Tibial artery (tissue), 4 donors: ENCODE measurements at places on chromosomes 2 and 18.

- no peaks in the 10 kb centered on the region for H3K27me3 ChIP-seq
- H3K4me3 ChIP-seq, result no peak overlapping the region
- H3K27ac ChIP-seq, result no peak overlapping the region
- no peak for DNase-seq
- H3K4me1 ChIP-seq, result no peaks in the 10 kb centered on the region
Observed at GRCh38 chr2:153109793-153110192, 368.8 kb downstream of the RPRM start.

DNA sequence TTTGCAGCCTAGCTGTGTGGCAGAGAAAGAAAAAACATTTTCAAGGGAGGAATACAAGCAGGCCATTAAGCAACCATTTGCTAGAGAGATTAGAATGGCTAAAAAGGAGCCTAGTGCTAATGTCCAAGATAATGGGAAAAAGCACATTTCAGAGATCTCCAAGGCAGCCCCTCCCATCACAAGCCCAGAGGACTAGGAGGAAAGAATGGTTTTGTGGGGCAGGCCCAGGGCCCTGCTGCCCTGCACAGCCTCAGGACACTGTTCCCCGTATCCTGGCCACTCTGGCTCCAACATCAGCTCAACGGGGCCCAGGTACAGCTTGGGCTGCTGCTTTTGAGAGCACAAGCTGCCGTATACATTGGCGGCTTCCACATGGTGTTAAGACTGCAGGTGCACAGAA is 16.5 kb upstream of the GBX2 start:
- no peak overlapping the region for H3K4me3 ChIP-seq
- DNase-seq, result no peak
- H3K4me1 ChIP-seq, result no peaks in the 10 kb centered on the region
- H3K36me3 ChIP-seq, result no peaks in the 10 kb centered on the region
- H3K27ac ChIP-seq, result no peak overlapping the region

DNA sequence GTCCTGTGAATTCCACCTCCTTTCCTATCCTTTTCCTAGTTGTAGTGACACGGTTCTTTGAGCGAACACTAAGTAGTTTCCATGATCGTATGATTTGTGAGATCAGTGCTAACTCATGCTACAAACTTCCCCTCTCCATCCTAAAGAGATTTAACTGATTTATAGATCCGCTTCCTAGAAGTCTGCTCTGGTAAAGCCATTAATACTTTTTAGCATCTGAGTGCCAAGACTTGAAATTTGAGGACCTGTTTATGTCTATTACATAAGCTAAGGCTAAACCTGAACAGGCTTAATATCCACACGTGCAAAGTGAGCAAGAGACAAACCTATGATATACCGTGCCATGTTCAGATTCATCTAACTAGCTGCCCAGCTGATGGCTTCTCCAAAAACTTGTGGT is 14.9 kb downstream of the PROKR1 start:
- no peaks in the 10 kb centered on the region for H3K27me3 ChIP-seq
- DNase-seq, result no peak
- no peak overlapping the region for H3K4me3 ChIP-seq
- no peak overlapping the region for H3K27ac ChIP-seq

- peak overlapping the region; percentile 93 for H3K4me3 ChIP-seq
- peak; percentile 77 for DNase-seq
- no peaks in the 10 kb centered on the region for H3K27me3 ChIP-seq
Observed at GRCh38 chr2:98730707-98731040, 258 bp downstream of the MGAT4A start.

DNA sequence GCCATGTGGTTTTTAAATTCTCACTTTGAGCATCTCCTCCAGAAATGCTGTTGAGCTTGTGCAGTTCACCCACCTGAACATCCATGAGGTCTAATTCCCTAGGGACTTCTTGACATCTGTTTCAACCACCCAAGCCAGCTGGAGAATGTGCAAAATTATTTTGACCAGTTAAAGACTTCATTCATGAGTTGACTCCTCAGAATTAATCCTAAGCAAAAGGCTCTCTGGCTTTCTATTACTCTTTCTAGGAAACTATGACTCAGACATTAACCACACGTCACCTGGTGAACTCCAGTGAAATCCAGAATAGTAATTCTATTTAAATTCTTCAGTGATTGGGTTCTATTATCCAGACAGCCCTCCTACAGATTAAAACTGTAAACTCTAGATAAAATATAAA is 247.5 kb downstream of the NBAS start:
- no peak overlapping the region for H3K27ac ChIP-seq
- no peaks in the 10 kb centered on the region for H3K27me3 ChIP-seq
- no peaks in the 10 kb centered on the region for H3K4me1 ChIP-seq
- no peak overlapping the region for H3K4me3 ChIP-seq
- peaks cover 17% of the 10 kb centered on the region for H3K36me3 ChIP-seq
- DNase-seq, result no peak

- no peaks in the 10 kb centered on the region for H3K36me3 ChIP-seq
- no peaks in the 10 kb centered on the region for H3K4me1 ChIP-seq
- H3K27me3 ChIP-seq, result peaks cover 13% of the 10 kb centered on the region
- H3K4me3 ChIP-seq, result peak overlapping the region; percentile 37
- peak; percentile 65 for DNase-seq
Observed at GRCh38 chr2:157596992-157597681, 31.5 kb downstream of the ACVR1C start.

GRCh38 chr2:17935242-17935885 is 56.9 kb downstream of the KCNS3 start:
- peak overlapping the region; percentile 74 for H3K27ac ChIP-seq
- H3K36me3 ChIP-seq, result peaks cover 16% of the 10 kb centered on the region
- no peaks in the 10 kb centered on the region for H3K27me3 ChIP-seq
- no peak for DNase-seq
- no peak overlapping the region for H3K4me3 ChIP-seq
- H3K4me1 ChIP-seq, result peaks cover 7% of the 10 kb centered on the region

- H3K4me1 ChIP-seq, result no peaks in the 10 kb centered on the region
- no peak overlapping the region for H3K4me3 ChIP-seq
- no peak overlapping the region for H3K27ac ChIP-seq
- H3K36me3 ChIP-seq, result no peaks in the 10 kb centered on the region
- no peaks in the 10 kb centered on the region for H3K27me3 ChIP-seq
- no peak for DNase-seq
Observed at GRCh38 chr2:98463081-98463481, 18.4 kb downstream of the INPP4A start.

DNA sequence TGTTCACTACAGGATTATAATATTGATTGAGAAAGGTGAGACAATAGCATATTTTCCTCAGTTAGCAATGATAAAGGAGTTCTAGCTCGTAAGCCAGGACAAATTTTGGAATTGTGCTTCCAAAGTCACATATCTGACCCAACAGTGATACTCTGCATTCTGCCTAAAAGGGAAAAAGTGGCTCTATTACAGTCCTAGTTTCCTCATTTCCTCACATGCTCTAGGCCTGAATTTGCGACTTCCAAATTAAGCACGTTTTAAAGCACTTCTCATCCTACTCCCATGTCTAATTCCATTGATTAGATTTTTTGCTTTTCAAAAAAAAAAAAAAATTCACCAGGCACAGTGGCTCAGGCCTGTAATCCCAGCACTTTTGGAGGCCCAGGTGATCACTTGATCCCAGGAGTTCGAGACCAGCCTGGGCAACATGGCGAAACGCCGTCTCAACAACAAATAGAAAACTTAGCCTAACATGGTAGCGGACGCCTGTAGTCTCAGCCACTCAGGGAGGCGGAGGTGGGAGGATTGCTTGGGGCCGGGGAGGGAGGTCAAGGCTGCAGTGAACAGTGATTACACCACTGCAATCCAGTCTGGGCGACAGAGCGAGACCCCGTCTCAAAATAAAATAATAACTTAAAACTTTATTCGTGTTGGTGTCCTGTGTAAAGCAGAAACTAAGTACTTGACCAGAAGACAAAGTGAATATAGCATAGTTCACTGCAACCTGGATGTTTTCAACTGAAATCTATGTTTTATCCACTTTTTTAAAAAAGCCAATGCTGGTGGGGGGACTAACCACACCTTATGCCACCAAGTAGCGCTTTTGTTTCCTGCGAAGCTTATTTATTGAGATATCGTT is 1.5 kb downstream of the ESCO1 start:
- peak overlapping the region; percentile 86 for H3K4me3 ChIP-seq
- no peaks in the 10 kb centered on the region for H3K4me1 ChIP-seq
- no peaks in the 10 kb centered on the region for H3K36me3 ChIP-seq
- no peak for DNase-seq
- peak overlapping the region; percentile 94 for H3K27ac ChIP-seq

DNA sequence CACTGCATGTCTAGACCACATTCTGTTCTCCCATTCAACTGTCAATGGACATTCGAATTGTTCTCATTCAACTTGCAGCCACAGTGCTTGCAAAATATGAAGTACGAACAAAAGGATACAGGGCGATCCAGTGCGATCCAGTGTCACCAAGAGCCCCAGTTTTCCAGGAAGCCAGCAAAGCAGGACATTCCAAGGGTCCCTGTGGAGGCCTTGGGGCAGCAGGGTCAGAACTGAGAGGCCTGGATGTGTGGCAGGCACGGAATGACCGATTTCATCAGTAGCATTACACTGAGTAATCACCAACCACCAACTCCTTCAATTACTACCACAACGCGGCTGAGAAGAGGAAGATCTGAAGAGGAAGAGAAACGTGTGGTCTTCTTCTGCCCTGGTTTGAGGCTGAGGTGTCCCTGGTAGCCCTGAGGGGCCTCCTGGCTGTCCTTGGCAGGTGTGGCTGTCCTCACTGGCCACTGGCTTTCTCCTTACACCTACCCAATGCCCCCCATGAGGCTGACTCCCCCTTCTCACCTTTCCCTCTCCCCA is 172.7 kb upstream of the FHL2 start:
- H3K4me3 ChIP-seq, result no peak overlapping the region
- no peak overlapping the region for H3K27ac ChIP-seq

GRCh38 chr18:44586782-44587524 is 93.7 kb upstream of the SETBP1 start:
- H3K36me3 ChIP-seq, result no peaks in the 10 kb centered on the region
- no peak for DNase-seq
- no peaks in the 10 kb centered on the region for H3K27me3 ChIP-seq
- H3K27ac ChIP-seq, result no peak overlapping the region

GRCh38 chr2:205171261-205171940 is 510.9 kb upstream of the NRP2 start:
- no peak overlapping the region for H3K27ac ChIP-seq
- no peak for DNase-seq
- H3K27me3 ChIP-seq, result no peaks in the 10 kb centered on the region
- H3K36me3 ChIP-seq, result no peaks in the 10 kb centered on the region
- H3K4me3 ChIP-seq, result no peak overlapping the region
- no peaks in the 10 kb centered on the region for H3K4me1 ChIP-seq

DNA sequence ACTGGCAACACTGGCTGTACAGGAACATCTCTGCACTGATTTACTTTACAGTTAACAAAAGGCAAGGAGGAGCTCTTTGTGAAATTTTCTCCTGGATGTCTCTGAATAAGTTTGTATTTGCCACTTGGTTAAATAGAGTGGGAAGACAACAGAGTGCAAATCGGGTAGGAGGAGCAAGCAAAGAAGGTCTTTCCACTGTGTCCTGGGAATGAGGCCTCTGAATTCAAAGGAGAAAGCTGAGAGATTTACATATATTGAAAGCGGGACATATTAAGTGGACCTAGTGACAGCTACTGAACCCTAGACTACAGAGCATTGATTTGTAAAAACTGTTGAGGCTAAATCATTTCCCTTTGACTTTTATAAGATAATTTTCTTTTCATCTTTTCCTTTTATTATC is 117.4 kb upstream of the CHRNA1 start:
- H3K4me3 ChIP-seq, result no peak overlapping the region
- DNase-seq, result no peak
- H3K27ac ChIP-seq, result no peak overlapping the region
- no peaks in the 10 kb centered on the region for H3K36me3 ChIP-seq

GRCh38 chr2:241551599-241551997 is 6.9 kb upstream of the BOK start:
- no peak for DNase-seq
- H3K4me1 ChIP-seq, result no peaks in the 10 kb centered on the region
- H3K27me3 ChIP-seq, result peaks cover 69% of the 10 kb centered on the region
- no peak overlapping the region for H3K27ac ChIP-seq
- H3K36me3 ChIP-seq, result no peaks in the 10 kb centered on the region
- H3K4me3 ChIP-seq, result no peak overlapping the region
